ENCODE measurements at places on chromosomes 5 and 9.
A peak's percentile ranks its signal among the peaks of the same experiment; 100 is the strongest.

DNA sequence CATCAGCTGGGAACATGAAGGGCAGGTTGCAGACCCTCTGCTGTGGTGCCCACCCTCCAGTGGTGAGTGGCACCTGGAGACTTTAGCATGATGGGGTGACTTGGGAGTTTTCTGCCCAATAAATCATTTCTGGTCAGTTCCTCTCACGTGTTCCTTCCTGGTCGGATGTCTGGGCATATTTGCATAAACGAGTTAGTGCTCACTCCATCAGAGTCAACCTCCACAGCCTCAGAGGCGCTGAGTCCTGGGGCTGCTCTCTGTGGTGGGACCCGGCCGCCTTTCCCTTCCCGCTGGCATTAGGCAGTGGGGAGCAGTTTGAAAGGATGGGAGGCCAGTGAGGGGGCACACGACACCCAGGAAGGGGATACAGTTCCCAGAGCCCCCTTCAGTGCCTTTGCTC lies 114.0 kb upstream of the FCN2 start:
- no peak for DNase-seq

- DNase-seq: peak; percentile 76
Measured at GRCh38 chr9:128203024-128203706, at the start of gene DNM1. TSS of gene DNM1 (plus strand) at chr9:128203379. CDS start at chr9:128203471, 92 bp downstream.

GRCh38 chr9:137949260-137949659 lies 71.7 kb downstream of the CACNA1B start:
- DNase-seq: no peak

GRCh38 chr5:154590093-154590724 lies 112.2 kb upstream of the HAND1 start:
- DNase-seq: no peak

DNA sequence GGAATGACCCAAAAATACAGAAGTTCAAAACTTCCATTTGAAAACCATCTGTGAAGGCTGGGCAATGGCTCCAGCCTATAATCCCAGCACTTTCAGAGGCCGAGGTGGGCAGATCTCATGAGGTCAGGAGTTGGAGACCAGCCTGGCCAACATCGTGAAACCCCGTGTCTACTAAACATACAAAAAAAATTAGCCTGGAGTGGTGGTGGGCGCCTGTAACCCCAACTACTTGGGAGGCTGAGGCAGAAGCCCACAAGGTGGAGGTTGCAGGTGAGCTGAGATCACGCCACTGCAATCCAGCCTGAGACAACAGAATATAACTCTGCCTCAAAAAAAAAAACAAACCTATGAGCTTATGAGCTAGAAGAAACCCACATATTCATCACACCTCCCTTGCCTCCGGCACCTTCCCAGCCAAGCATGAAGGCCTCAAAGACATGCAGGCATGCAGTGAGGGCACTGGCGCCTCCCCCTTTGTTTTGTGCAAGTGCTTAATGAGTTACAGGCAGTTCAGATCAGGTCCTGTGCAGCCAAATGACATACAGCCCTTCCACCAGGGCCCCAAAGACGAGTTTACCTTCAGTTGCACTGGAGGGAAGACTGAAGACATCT lies 9.9 kb downstream of the HNRNPH1 start:
- no peak for DNase-seq

GRCh38 chr9:126326228-126327005 lies at the start of gene MVB12B:
TSS of gene MVB12B (plus strand) at chr9:126326829. CDS start at chr9:126326930, 101 bp downstream.
- DNase-seq: no peak

DNA sequence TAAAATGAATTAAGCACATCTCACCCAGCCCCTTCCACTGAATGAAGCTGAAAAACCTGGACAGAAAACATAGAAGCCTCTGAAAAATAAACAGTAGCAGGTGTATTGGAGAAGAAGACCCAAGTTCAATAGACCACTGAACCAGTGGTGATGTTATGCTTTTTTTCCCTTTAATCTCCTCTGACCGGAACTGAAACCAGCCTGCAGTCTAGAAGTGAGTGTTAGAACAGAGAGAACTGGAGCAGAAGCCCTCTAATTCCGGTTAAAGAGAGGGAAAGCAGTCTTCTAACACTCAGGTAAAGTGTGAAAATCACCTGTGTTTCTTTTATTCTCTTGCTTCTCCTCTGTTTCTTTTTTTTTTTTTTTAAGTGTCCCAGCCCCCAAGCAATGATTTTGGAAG lies 83.5 kb upstream of the CCL21 start:
- no peak for DNase-seq

- no peak for DNase-seq
Measured at GRCh38 chr5:131491749-131492148, 143.3 kb downstream of the RAPGEF6 start.

- DNase-seq: no peak
Measured at GRCh38 chr5:36613771-36614656, 7.6 kb downstream of the SLC1A3 start.

Measured in GM06990 (cell line).